ENCODE measurements at places on chromosomes 7 and 10.
A peak's percentile ranks its signal among the peaks of the same experiment; 100 is the strongest.

DNA sequence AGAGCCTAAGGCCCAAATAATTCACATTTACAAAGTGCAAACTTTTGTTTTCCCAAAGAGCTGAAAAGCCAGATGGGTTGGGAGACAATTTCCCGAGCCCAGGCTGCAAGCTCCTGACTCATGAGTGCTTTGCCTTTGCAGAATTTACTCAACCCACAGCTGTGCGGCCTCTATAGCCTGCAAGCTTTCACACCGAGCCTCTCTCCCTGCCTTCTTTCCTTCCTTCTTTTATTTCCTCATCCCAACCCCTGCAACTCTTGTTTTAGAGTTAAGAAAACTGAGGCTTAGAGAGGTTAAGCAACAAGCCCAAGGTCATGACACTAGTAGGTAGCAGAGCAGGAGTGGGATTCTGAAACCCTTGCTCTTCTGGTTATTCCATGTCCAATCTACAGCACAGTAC, 203.0 kb upstream of the GPR26 start:
- no peak for DNase-seq

DNA sequence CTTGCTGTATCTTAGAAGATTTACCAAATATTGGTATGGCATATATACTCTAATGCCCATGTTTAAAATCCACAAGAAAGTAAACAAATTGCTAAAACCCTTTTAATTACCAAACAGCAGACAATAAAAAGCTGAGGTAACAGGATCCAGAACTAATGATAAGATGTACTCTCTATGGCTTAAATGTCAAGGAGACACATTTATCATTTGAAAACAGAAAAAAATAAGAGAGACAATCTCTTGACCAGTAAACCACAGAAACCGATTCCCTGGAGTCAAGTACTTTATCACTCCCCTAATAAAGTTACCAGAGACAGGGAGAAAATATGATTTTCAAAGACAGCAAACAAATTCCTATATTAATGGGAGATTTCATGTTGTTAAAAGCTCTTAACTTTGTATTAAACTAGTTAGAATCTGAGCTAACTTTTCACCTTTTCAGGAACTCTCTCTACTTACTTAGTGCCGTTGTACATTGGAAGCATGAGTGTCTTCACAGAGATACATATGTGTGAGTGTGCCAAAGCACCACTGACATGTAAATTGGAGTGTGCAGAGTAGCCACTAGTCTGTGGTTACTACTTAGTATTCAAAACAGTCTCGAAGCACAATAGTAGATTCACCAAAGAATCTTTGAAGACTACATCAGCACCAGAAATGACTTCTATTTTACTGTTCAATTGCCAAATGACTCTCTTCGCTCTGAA, 44.2 kb downstream of the TSPAN12 start:
- DNase-seq: no peak

DNA sequence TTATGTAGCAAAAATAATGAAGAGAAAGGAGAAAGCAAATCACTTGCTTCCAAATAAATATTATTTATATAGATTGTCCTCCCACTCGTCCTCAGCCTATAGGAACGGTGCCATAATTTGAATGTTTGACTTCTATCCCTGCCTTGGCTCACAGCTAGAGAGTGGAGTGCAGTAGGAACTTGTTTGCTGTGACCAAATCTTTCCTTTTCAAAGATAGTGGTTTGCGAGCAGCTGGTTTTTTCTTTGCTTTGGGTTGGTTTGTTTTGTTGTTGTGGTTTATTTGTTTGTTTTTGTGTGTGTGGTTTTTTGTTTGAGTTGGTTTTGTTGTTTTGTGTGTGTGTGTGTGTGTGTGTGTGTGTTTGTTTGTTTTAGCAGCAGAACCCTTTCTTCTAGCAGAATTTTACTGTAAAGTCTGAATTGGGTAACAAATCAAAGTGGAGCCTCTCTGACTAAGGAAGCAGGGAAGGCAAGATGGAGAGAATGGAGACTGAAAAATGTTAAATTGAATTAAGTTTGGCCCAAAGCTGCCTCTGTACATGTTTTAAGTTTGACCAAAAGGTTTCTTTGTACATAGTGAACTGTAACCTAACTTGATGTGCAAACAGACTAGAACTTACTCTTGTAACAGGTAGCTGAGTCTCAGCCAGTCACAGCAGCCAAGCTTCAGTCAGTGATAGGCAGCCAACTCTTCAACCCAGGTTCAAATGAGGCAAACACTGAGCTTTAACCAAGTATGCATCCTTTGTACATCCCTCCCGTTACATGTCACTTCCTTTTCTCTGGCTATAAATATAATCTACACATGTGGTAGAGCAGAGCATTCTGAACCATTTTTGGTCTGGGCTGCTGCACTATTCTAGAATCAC, 149.5 kb upstream of the LRGUK start:
- DNase-seq: no peak

- no peak for DNase-seq
Observed at GRCh38 chr10:64332551-64332950, 811.4 kb downstream of the REEP3 start.

DNA sequence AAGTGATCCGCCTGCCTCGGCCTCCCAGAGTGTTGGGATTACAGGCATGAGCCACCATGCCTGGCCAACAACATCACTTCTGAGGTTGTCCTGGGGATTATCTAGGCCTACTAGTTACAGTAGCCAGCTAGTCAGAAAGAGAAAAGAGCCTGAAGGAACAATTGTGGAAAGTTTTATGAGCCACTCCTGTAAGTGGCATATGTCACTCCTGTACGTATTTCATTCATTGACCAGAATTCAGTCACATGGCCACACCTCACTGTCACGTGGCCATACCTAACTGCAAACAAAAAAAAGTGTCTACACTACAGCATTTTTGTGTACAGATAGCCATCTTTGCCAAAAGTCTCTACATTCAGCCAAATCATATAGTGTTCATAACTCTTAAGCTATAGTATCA, 85.7 kb downstream of the ANKIB1 start:
- no peak for DNase-seq

DNA sequence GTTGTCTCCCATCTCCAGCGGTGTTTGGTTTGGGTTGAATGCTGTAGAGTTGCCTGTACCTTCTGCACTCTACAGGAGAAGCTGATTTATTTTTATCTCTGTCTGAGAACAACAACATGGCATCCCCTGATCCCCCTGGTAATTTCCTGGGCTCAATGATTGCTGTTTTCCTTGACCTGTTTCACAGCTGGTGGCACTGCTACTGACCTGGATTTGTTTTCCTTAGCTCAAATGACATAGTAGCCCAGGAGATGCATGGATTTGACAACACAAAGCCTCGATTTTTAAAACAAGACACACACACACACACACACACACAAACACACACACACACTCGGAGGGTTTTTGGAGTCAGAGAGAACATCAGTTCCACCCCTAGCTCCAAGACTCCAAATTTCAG, 301.6 kb downstream of the NRG3 start:
- no peak for DNase-seq

GRCh38 chr7:79909176-79909575, 225.5 kb upstream of the GNAI1 start:
- no peak for DNase-seq

- no peak for DNase-seq
Observed at GRCh38 chr10:32393911-32394310, 47.0 kb upstream of the EPC1 start.

DNA sequence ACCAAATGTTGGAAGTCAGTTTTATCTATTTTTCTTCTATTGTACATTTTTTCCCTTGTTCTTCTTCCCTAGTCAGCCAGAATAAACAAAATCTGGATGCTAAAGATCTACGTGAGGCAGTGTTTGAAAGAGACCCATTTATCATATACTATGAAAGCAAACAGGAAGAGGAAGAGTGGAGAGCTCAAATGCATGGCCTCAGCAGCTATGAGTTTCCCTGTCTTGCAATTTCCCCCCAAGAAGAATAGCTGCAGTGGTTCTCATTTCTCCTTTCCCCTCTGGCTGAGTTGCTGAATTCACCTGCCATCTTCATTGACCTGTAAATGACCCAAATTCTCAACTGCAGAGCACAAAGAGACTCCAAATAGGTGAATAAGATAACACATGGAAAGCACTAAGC, 347.1 kb upstream of the NRP1 start:
- no peak for DNase-seq

DNA sequence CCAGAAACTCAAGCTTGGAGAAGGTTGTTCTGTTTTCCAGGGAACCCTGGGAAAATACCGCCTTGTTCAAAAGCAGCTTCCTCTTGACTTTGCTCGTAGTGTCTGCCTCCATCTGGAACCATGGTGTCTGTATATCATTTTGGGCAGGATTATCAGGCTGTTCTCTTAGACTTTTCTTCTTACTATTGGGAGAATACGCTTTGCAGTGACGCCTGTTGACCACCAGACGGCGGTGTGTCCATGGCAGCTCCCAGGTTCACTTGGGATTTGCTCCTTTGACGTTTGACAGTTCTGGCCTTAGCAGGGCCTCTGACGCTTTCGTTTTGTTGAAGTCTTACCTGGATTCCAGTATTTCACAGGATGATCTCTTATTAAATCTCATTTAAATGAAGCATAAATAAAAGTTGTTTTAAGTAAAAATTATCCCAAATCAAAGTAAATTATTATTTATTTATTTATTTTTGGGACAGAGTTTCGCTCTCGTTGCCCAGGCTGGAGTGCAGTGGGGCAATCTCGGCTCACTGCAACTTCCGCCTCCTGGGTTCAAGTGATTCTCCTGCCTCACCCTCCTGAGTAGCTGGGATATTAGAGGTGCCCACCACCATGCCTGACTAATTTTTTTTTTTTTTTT, 41.8 kb upstream of the GJD4 start:
- peak; percentile 72 for DNase-seq

- DNase-seq: no peak
Observed at GRCh38 chr10:84012831-84013458, 126.4 kb upstream of the GHITM start.

DNA sequence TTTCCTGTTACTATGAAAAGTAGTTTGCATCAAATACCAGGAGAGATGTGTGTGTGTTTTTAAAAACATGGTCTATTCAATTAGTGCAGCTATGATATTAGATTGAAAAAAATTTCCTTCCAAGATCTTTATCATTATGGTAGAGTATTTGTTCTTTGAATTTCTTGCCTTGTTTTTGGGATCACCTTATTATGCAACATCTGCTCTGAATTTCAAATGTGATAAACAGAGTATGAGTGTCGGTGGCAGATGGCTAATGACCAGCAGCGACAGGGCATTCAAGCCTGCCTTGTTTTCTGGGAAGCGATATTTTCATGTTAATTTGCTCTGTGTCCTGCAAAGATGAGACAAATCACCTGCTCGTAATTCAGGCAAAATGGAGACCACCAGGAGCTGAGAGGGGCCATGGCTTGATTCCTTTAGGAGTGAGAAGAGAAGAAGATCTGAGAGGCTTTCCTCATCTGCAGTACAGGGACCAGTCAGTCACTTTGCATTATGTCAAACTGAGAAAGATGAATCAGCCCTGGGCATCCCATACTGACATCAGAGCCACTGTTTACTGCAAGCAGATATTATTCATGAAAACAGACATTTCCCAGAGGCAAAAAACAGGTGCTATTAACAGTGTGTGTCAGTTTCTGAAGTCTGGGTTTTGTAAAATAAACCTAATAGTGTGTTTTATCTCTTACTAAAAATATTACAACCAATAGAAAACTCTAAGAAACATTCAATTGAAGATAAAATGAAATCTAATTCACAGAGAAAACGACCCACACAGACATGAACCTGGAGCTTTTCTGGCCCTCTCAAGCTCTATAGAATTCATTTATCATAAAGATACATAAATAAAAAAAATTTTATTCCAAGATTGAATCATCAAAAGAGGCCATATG, 67.6 kb downstream of the CDK6 start:
- no peak for DNase-seq

GRCh38 chr7:149444287-149444686, 16.6 kb downstream of the ZNF777 start:
- DNase-seq: no peak

- DNase-seq: peak; percentile 51
Observed at GRCh38 chr10:59240582-59241183, 64.2 kb downstream of the PHYHIPL start.

- no peak for DNase-seq
Observed at GRCh38 chr10:78515038-78515872, 481.6 kb downstream of the RPS24 start.

DNA sequence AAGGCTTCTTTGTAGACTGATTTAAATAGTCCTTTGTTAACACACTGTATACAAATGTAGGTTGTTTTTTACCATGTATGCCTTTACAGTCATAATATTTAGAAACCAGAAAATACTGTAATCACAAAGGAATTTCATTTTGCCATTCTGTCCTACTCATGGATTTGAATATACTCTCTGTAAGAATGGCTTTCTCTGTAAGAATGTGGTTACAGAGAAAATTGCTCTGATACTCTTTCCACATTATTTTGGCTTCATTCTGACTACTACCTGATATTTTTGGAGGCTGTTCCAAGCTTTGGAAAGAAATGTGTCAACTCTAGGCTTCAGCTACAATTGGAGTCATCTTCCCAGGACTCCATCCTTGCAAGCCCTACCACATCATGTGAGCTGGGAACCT, 23.5 kb downstream of the CH25H start:
- peak; percentile 56 for DNase-seq

DNA sequence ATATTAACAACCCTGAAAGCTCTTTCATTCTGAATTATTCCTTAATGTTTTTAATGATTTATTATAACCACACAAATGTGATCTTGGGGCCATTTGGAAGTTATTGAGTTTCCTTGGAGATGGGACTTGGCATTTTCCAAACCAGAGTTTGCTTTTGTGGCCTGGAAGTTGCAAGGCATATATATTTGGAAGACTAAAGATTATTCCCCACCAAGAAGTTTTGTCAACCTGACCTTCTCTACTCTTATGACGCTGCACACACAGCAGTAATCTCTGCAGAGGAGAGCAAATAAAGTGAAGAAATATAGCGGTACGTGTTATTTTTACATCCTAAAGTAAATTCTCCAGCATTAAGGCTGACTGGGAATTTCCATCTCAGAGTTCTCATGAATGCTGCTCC, 397.0 kb downstream of the LRMDA start:
- no peak for DNase-seq

- no peak for DNase-seq
Observed at GRCh38 chr10:99682032-99682431, 22.7 kb downstream of the ENTPD7 start.

DNA sequence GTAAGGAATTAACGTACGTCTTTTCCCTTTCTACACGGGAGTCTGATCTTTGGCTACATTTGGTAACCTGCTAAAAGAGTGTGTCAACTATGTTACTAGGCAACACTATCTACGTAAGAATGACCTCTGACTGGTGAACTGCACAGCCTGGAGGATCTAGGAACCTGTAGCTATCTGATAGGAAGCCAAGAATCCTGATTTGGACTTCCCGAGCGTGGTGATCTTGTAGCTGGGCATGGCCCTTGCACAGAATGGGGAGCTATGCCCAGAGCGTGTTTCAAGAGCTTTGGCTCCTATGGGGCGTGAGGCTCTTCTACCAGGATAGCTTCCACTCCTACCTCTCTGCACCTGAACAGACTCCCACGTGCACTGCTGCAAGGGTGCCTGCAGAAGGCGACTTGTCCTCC, 157.5 kb downstream of the TAX1BP1 start:
- DNase-seq: no peak

GRCh38 chr7:44375236-44375699, 49.9 kb upstream of the CAMK2B start:
- DNase-seq: no peak
